Mammary epithelial cell (primary cell): ENCODE measurements at places on chromosomes 6 and 20. TPM values are rescaled to one million over a fixed set of nuclear protein-coding genes. Genes with fewer than 3 reads are reported as not detected.

NECAB3 gene
- 14.6 and 18.0 TPM in 2 replicates for total RNA-seq

DNA sequence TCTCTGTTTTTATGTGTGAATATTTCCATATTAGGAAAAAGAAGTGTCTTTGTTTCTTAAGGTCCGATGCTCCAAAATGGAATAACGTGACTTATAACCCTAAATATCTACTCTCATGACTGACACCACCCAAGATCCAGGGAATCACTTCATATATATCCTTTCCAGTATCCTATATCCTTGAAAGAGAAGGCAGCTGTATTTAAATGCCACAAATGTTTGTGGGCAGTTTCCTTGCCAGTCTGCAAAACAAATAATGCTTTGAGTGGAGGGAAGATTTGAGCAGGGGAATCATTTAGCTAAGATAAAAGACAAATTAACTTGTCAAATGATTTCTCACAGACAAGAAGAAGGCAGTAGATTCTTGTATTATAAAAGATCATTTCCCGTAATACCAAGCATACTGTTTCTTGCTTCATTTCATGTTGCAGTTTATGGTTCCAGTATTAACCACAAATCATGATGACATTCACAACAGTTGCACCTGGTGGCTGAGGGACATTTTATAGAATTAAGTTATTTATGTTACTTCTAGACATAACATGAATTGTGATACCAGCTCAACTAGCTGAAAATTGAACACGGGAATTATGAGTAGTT lies 30.0 kb upstream of the FABP7 start:
- DNase-seq, result no peak

SUPT3H gene
- 7.3 TPM for total RNA-seq

GRCh38 chr6:87164004-87164403 lies 8.6 kb downstream of the ZNF292 start:
- no peak for DNase-seq

PHACTR3 gene
- total RNA-seq, result 10.1 and 11.1 TPM in 2 replicates

DNA sequence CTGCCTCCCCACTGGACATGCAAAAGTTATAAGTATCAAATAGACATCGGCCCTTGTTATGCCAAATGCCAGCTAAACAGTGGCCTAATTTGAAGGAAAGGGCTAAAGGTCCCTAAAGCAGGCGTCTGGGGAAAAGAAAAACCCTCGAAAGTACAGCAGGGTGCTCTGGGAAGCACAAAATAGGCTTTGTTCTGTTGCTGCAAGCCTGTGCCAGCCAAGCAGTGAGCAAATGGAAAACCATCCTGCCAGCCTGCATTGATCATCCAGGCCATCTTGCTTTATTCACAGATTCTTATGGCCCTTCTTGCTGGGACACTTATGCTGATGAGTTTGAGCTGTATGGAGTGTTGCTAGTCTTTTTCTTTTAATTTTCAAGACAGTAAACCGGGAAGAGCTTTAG lies 62.2 kb upstream of the PLEKHG1 start:
- no peak for DNase-seq

DNA sequence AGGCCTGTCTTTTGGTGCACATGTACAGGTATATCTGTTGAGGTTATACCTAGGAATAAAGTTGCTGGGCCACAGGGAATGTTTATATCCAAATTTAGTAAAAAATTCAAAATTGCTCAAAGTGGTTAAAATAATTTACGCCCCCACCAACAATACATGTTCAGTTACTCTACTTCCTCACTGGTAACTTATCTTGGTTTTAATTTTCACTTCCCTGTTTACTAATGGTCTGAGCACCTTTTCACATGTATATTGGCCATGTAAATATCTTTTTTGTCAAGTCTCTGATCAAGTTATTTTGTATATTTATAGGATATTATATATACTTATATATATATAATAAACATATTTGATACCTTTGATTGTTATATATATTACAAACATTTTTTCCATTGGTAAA lies 9.7 kb downstream of the PDE7B start:
- no peak for DNase-seq

DNA sequence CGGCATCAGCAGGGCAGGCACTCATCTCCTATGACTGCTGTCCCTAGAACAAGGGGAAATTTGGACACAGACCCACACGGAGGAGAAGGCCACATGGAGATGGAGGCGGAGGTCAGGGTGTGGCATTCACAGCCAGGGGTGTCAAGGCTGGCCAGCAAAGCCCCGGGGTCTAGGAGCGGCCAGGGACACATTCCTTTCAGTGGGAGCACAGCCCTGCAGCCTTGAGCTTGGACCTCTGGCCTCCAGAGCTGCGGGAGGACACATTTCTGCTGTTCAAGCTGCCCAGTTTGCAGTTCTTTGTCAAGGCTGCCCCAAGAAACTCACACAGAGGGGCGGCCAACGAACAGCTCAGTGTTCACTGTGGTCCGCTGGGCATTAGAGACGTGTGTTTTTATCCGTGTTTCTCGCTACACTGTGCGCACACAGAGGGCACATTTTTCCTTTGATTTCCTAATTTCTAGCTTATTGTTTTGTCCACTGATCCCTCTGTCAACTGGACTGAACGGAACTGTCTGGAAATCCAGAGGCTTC lies 93.4 kb upstream of the MPC1 start:
- DNase-seq, result no peak

DNA sequence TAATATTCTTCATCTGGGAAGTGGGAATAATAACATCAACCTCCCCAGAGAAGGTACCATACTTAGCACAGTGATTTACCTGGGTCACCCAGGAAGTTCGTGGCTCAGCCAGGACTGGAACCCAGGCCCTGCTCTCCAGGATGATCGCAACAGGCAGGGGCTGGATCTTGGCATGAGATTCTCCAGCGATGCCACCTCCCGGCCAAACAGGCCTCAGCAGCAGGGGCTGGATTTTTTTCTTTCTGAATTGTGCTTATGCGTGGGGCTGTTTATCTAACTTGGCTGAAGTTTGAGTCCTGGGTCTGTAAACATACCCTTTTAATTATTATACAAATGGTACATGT lies 129.5 kb upstream of the PTPN1 start:
- peak; percentile 28 for DNase-seq

- DNase-seq, result no peak
Measured at GRCh38 chr6:56720882-56721281, 78.2 kb upstream of the DST start.
